H1 (cell line): ENCODE measurements at places on chromosomes 5 and 9.

DNA sequence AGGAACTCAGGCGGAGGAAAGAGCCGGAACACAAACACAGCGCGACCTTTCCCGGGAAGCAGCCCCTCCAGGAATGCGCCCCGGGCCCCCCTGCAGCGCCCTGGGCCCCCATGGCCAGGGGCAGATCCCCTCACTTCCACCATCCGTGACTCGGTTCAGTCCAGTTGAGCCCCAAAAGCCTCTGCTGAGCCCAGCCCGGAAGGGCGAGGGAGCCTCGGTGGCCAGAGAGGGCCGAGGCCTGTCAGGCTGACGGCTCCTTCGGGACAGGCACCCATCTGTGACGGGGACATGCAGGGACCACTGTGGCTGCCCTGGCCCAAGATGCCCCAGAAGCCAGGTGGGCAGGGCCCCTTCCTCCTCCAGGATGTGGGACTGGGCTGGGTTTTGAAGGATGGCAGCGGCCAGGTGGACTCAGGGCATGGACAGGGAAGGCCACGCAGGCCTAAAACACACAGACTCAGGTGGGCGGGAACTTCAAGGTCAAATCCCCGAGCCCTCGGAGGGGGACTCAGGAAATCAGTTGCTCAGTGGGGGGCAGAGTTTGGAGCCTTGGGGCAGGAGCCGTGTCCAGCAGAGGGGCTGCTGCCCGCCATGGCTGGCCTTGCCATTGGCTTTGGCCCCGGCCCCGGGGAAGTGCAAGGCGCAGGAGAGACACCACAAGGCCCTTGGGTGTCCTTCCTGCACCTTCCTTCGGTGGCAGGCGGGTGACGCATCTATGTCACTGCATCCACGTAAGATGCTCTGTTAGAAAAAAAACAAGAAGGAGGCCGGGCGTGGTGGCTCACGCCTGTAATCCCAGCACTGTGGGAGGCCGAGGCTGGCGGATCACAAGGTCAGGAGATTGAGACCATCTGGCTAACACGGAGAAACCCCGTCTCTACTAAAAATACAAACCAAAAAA is 29.7 kb upstream of the ABO start:
- no peak for DNase-seq

DNA sequence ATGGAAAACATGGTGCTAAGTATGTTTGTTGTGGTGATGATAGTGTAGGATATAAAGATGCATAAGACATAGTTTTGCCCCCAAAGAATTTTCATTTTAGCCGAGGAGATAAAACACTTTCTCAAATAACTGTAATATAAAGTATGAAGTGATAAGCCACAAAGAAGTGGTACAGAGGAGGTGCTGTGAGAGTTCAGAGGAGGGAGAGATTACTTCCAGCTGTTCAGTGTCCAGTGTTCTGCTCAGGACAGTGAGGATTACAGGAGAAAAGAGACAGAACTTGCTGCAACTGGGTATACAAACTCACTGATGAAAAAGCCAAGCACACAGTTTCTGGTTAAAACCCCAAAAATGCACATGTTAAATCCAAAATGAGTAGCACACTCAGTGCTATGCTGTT is 309.3 kb downstream of the KIAA0825 start:
- no peak for DNase-seq

GRCh38 chr9:116381350-116381749 is 227.8 kb downstream of the PAPPA start:
- DNase-seq: no peak

GRCh38 chr9:129553277-129553676 is 67.6 kb downstream of the C9orf50 start:
- DNase-seq: no peak

- DNase-seq: no peak
Observed at GRCh38 chr5:116564756-116565490, 9.7 kb downstream of the SEMA6A start.

DNA sequence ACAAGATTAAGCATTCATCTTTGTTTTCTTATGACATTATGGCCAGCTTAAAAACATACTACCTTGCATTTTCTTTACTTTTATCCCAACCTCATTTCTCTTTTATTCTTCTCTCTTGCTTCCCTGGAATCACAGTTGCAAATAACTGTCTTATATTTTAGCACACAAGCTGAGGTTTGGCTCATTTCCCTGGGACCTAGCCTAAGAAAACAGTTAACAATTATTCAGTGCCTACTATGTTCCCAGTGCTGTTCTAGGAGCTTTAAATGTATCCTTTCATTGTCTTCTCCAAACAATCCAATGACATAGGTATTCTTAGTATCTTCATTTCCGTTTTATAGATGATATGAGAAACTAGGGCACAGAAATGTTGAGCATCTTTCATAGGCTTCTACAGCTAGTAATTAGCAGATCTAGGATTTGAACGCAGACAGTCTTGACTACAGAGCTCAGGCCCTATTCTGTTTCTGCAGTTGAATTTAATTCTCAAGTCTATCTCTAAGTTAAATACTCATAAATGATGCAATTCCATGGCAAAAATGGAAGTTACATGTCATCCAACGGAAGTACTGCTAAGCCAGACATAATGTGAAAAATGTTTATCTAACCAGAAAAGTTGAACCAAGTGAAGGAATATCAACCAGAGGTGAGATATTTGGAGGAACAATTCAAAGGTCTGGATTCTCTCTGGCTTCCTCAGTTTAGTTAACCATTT is 52.3 kb upstream of the MTAP start:
- no peak for DNase-seq

- DNase-seq: no peak
Observed at GRCh38 chr9:88737876-88738275, 202.9 kb downstream of the NXNL2 start.

- DNase-seq: no peak
Observed at GRCh38 chr9:112878752-112879151, 11.9 kb downstream of the SLC46A2 start.
